ENCODE measurements at places on chromosomes 2 and 18.

- DNase-seq: no peak
Measured at GRCh38 chr2:10452312-10452711, 4.2 kb upstream of the ODC1 start.

DNA sequence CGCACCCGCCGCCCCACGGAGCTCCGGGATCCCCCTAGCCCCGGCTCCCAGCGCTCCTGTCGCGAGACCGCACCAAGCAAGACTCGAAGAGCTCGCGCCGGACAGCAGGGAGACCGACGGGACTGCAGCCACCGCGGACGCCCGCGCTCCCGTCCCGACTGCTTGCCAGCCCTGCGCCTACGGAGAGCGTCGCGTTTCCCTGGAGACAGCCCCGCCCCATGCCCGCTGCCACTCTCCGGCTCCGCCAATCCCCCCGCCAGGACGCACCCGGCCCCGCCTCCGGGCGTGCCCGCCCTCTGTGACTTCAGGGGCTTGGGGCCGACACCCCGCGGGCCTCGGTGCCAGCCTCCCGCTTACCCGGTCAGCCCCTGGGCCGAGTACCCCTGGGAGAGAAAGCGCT lies at the start of gene ANKMY1:
ANKMY1 (minus strand) TSS at position 181 of the 400 bp plus-strand sequence. CDS start 653 bp downstream, outside the sequence.
- peak; percentile 87 for DNase-seq

GRCh38 chr2:64315291-64315960 lies 138.5 kb upstream of the LGALSL start:
- no peak for DNase-seq

DNA sequence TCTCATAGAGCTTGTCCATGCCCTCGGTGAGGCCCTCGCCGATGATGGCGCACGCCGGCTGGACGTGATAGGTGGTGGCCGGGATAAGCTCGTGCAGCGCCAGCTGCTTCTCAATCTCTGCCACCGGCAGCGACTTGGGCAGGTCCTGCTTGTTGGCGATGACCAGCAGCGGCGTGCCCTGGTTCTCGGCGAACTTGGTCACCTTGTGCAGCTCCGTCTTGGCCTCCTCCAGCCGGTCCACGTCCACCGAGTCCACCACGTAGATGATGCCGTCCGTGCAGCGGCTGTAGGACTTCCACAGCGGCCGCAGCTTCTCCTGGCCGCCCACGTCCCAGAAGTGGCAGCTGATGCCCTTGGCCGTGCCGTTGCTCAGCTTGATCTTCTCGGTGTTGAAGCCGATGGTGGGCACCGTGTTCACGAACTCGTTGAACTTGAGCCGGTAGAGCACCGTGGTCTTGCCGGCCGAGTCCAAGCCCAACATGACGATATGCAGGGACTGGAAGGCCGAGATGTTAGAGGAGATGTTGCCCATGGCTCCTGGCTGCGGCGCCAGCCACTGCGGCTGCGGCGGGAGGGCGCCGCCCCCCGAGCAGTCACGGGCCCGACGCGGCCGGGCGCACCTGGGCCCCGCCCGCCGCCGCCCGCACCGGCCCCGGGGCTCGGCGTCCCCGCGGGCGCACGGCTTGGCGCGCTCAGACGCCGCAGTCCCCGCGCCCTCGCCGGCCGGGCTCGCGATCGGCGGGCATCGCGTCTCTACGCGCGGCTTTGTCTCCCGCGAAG lies 636 bp downstream of the ARL4C start:
- DNase-seq: peak; percentile 57

- no peak for DNase-seq
Measured at GRCh38 chr2:163405298-163405697, 330.5 kb downstream of the FIGN start.

DNA sequence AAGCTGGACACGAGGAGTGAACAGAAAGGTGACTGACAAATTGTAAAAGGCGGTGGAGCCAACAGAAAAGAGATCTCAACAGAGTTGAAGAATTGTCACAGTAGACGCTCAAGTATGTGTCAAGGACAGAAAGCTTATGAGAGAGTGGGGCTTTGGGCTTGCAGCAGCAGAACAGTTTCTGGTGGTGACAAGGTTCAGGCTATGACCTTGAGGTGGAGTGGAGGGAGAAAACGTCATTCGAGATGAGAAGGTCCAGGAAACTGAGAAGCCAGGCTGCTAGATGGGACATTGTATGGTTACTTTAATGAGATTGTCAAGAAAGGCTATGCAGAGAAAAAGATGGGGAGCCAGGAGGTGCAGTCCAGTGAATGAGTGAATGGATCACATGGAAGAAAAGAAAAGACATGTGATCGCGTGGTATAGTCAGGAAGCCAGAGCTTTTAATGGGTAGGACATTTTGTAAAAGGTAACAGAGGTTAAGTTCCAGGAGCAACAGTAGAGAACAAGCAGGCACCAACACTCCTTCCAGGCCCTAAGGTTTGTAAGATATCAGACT lies 91.1 kb upstream of the EPC2 start:
- no peak for DNase-seq

DNA sequence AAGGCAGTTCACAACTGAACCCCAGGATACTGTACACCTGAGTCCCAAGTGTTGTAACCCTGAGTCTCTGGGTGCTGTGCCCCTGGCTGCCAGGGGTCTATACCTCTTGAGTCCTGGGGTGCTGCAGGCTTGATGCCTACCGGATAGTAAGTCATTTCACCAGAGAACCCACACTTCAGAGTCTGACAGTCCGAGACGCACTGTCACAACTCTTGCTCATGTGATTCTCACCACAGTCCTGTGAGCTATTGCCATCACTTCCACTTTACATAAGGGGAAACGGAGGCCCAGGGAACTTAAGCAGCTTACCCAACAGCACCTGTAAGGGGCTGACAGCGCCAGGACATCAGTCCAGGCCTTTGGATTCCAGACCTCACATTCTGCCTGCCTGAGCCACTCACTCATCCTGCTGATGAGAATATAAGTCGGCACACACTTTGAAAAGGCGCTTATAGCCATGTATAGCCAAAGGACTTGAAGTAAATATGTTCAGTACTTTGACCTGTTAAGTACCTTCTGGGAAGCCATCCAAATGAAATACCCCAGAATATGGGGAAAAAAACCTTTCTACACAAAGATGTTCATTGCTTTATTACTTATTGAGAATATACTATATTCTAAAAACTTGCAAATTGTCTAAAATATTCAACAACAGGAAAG lies 180.7 kb upstream of the ID2 start:
- DNase-seq: no peak

- no peak for DNase-seq
Measured at GRCh38 chr2:205198140-205198525, 484.2 kb upstream of the NRP2 start.

GRCh38 chr2:27431395-27431794 lies 3.0 kb downstream of the NRBP1 start:
- peak; percentile 46 for DNase-seq

DNA sequence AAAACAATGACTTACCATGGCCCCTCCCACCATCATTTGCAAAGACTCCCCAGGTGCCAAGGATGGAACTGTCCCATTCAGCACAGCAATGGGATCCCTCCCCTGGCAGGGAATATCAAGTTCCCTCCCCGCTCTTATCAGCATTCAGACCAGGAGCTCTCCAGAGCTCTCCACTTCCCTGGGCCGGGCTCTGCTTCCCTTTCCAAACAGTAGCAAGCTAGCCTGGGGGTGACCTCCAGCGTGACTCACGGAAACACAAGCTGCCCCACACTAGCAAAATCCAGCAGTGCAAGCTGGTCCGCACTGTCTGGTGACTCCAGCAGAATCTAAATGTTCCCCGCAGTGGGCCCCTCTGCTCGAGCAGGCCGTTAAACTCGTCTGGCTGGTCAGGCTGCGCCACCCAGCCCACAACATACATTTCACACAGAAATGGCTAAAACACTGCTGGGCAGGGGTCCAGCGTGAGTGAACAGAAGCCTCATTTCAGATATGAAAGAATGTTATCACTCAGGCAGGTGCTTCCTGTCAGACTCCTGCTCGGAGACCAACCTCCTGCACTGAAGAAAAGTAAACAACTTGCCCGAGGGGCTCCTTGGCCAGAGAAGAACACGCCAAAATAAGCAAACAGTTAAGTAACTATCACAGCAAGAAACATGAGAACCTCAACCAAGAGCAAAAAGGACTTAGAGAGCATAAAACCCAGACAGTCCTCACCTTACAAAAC lies 33.9 kb downstream of the STAT1 start:
- no peak for DNase-seq

- no peak for DNase-seq
Measured at GRCh38 chr2:38935568-38936172, 46.0 kb downstream of the ARHGEF33 start.

- no peak for DNase-seq
Measured at GRCh38 chr2:46490521-46491141, 11.3 kb downstream of the TMEM247 start.

DNA sequence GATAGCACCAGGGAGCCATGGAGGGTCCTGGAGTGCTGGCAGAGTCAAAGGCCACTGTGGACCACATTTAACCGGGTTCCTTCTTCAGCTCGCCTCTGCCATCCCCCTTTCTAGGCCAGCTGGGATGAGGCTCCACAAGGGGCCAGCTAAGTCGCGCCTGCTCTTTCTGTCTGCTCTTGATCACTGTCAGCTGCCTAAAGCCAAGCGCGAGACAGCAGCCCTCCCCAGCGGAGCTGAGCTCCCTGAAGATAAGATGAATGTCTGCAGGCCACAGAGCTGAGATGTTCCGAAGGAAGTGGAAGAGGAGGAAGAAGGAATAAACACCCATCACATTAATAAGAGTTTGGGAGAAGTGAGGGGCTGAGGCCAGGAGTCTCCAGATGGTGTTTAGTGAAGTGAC lies 99.6 kb downstream of the CELF4 start:
- no peak for DNase-seq

GRCh38 chr2:29462293-29462692 lies 347.1 kb downstream of the CLIP4 start:
- DNase-seq: no peak

GRCh38 chr18:38481576-38481975 lies 916.0 kb upstream of the CELF4 start:
- no peak for DNase-seq

DNA sequence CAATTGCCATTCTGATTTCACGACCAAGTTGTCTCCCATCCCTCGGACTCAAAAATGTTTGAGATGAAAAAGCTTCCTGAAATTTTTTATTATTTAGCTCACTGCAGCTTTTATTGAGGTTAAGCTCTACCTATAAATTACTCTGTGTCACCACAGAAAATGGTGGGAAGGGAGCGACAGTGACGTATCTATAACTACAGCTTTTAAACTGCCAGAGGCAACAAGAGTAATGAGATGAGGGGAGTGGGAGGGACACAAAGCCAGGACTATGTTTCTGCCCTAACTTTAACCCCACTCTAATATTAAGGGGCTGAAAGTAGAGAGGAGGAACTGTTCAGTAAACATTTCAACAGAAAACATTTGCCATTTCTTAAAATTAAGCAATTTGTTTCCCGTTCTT lies 37.4 kb downstream of the SMAD2 start:
- no peak for DNase-seq

DNA sequence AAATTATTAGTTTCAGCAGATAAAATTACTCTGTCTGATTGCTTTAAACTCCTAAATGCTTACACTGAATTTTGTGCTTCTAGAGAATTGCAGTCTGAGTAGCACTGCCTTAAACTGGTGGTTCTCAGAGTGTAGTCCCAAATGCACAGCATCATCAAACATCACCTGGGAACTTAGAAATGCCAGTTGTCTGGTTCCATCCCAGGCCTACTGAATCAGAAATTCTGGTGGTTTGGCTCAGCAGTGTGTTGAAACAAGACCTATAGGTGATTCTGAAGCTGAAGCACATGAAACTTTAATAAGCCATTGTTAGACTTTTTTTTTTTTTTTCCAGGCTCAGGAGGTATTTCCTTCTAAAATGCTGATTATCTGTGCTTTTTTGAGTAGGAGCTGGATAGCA lies 22.0 kb downstream of the EPC2 start:
- no peak for DNase-seq

DNA sequence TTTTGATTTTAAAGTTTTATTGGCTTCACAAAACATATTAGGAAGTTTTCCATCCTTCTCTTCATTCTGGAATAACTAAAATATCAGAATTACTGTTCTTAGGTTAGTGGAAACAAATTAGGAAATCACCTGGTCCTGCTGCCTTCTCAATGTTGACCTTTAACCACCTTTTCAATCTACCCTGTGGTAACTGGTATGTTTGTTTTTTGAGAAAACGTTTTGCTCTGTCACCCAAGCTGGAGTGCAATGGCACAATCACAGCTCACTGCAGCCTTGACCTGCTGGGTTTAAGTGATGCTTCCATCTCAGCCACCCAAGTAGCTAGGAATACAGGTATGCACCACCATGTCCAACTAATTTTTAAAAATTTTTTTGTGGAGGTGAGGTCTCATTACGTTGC lies 28.4 kb downstream of the ACYP2 start:
- DNase-seq: no peak

DNA sequence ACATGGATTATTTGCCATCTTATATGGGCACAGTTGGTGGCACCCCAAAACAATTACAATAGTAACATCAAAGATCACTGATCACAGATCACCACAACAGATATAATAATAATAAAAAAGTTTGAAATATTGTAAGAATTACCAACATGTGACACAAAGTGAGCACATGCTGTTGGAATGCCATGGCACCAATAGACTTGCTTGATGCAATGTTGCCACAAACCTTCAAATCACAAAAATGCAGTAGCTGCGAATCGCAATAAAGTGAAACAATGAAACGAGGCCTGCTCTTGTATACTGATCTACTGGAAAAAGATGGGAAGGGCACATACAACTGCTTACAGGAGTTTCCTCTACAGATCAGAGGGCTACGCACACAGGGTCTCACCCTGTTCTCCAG lies 32.2 kb upstream of the AMMECR1L start:
- no peak for DNase-seq

Measured in stimulated activated CD4-positive, alpha-beta T cell treated with anti-CD3 and anti-CD28 coated beads, Interleukin-15, amount 100 ng/mL, for 24 hours (primary cell).